ENCODE measurements at places on chromosomes 7 and 10.
A peak's percentile ranks its signal among the peaks of the same experiment; 100 is the strongest.

- peak; percentile 97 for ATAC-seq
These were observed 13.9 kb downstream of the ARHGAP19 start for GRCh38 chr10:97278491-97278989.

GRCh38 chr10:11874568-11875493 lies 51.7 kb downstream of the PROSER2 start:
- peak; percentile 19 for ATAC-seq

DNA sequence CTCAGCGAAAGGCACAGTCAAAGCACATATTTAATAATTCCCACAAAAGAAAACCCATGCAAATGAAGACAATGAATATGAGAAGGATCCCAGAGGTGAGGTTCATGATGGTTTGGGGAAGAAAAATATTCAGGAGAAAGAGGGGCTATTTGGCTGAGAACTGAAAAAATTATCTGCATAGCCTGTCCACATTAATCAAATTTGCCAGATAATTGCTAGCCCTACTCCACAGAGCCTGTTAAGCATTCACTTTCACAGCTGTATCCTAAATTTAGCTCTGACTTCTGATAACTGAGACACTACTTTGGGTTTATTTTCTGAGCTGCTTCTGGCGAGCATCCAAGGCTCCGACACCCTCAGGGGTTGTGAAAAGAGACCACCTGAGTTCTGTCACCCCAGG lies 176.2 kb downstream of the HERPUD2 start:
- no peak for ATAC-seq

DNA sequence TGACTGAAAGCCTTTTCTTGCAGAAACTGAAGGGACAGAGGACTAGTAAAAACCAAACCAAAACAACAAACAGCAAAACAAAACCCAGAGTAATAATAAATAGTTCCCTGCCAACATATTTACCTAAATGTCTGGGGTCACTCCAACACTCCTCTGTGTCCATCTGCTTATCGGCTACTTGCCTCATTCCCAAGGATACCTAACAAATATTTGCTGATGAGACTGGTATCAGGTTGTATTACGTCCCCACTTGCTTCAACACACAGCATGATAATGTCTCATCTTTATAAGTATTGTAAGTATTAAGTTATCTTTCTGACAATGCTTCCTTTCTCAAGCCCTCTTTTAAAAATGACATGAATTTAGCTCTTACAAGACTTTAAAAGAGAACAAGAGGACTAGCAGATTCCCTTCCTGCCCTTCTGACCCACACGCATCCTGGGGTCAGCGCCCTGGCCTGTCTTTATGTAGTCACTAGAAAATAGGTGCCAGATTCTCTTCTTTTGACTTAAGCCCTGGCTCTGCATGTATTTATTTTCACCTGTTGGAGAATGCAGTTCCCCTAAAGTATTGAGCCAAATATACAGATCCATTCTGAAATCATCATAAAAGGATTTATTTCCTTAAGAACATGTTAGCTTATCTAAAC lies 110.2 kb downstream of the SEM1 start:
- ATAC-seq: no peak

GRCh38 chr10:95745501-95745900 lies 10.5 kb upstream of the ENTPD1 start:
- ATAC-seq: no peak

DNA sequence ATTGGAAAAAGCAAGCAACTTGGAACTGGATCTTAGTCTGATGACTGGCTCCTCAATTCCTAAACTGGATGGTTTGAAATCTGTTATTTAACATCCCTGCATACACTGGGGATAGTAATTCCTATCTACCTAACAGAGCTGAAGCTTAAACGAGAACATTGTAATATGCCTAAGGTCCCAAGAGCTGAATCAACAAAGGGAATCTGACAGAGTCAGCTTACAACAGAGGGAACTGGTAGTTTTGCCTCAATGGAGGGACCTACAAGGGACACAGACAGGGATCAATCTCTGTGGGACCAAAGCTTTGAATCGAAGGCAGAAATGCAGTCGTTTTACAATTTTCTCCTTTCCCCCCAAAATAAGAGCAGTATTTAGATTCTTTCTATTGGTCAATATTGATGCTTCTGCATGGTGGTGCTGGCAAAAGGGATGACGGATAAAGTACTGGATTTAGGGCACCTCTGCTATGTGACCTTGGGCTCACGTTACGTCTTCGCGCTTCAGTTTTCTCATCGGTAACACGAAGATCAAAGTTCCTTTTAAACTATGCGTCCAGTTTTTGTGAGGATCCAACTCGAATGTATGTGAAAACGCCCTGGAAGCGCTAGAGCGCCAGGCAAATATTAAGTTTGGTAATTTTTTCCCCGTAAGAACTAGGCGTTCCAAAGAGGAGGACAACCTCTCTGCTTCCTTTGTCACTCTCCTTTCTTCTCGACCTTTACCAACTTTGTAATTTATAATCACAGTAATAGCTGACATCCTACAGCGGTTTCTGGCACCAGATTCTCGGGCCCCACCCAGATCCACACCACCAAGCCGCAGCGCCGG lies 1.1 kb downstream of the ACTR1A start:
- no peak for ATAC-seq

DNA sequence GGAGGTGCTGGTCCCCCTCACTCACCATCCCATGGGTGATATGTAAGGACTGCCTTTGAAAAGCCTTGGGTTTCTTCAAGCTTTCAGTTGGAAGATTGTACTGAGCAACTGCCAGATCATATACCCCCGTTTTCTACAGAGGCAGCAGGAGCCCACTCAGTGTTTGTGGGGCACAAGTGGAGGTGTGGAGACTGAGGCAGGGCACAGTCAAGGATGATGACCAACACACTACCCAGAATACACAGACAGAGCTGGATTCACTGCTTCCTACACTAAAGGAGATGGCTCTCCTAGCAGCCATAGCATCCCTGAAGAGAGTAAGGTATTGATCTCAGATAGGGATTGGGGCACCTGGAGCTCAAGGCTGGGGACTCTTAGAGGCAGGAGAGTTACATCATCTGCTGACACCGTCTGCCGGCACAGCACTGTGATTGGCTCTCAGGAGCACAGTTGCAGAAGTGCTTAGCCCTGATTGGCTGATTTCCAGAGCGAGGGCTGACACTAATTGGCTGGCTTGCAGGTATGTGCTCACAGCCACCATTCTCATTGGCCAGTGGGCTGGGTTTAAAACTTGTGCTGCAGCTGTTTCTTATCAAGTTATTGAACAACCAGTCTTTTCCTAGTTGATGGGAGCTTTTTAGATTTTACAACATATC lies 77.9 kb upstream of the PFKP start:
- no peak for ATAC-seq

GRCh38 chr10:86483664-86484063 lies 37.9 kb downstream of the WAPL start:
- ATAC-seq: no peak

DNA sequence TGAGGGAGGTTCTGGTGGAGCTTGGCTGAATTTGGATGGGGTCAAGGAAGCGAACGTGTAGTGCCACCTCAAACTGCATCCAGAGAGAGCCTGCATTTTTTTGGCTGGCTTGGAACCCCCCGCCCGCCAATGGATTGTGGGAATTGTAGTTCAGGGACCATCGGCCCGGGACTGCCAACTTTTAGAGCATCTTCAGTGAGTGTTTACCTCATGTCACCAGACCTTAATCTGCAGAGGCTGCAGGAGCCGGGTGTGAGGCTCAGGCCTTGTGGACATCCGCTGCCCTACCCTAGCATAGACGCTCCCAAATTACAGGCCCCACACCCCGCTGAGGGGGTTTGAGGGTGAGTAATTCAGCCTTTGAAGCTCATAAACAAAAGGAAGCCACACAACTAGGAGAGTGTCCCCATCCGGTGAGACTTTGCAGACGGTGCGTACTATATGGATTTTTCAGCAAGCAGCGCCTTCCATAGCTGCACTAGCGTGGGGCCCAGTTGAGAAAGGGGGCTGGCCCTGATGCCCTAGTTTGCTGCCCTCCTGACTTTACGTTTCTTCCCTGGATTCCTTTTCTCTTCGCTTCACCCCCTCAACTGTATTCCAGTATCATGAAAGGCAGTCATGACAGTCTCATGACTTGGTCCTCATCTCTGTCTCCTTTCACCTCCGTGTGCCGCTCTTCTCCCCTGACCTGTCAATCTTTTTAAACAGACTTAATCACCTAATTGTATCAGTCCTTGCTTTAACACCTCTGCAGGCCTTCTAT lies 717 bp downstream of the CNPY4 start:
- peak; percentile 83 for ATAC-seq

- ATAC-seq: no peak
These were observed 69.5 kb upstream of the CDK13 start for GRCh38 chr7:39880556-39880955.

Measured in SK-N-SH treated with all-trans-retinoic acid at 6 μM for 48 hours (cell line).